SK-N-SH (cell line): ENCODE measurements at places on chromosomes 7 and 10. TPM values are rescaled to one million over a fixed set of nuclear protein-coding genes. Genes with fewer than 3 reads are reported as not detected.

Gene AZGP1
- 0.15 TPM in 1 of 2 replicates, not detected in the other for polyA plus RNA-seq

Gene NDUFB8
- 340 and 368 TPM in 2 replicates for polyA plus RNA-seq

Gene COL1A2
- 4.5 and 11.4 TPM in 2 replicates for polyA plus RNA-seq

Gene HOXA11
- polyA plus RNA-seq, result not detected in 2 replicates

Gene GTF2IRD2
- 23.6 and 29.5 TPM in 2 replicates for polyA plus RNA-seq
